ENCODE measurements at places on chromosomes 11 and 22.

GRCh38 chr11:287821-288477 is 977 bp upstream of the PGGHG start:
- no peak for DNase-seq

DNA sequence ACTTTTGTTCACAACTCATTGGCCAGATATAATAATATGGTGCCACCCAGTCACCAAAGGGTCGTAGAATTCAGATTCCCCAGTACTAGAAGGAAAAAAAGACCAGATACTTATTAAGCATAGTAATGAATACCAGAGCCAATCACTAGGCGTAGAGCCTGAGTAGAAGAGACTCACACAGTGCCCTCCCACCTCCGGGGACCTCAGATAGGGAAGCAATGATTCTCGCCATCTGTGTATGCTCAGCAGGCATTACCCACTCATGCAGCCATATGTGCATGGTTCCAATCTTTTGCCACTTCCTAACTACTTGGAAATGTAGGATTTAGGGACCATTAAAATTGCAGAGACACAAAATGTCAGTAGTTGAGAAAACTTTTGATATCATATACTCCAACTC is 85.3 kb downstream of the C11orf87 start:
- DNase-seq, result no peak

DNA sequence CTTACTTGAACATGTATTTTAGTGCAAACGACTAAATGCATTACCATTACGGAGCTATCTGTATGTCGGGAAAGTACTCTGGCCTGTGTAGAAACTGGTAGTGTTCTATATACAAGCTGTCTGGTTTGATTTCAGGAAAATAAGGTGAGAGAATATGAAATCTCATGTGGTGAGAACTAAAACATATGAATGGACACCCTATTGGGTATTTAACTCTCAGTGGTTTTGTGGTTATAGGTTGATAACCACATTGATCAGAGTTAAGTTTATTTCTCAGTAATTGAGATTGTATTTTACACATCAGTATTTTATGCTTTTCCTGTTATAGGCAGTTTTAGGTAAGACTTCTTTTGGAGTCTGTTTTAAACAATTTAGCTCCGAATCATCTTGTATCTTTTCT is 10.4 kb downstream of the ANO5 start:
- DNase-seq, result no peak

DNA sequence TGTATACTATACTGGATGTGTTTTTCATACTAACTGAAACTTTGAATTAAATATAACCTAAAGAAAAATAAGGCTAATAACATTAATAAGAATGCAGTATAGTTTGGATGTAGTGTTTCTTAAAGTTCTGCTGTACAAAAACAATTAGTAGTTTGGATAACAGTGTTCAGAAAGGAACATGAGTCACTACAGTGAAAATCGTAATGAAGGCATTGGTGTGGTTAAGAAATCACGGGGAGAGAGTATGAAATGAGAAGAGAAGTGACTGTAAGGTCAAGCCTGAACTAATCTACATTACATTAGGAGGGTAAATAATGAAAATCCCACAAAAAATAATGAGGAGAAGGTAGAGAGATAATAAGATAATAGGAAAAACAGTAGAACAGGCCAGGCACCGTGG is 726.6 kb upstream of the ARHGAP42 start:
- DNase-seq, result no peak

- no peak for DNase-seq
Observed at GRCh38 chr11:125499563-125499962, 3.5 kb upstream of the FEZ1 start.

GRCh38 chr22:37044634-37045625 is 6.6 kb upstream of the KCTD17 start:
- DNase-seq, result no peak

DNA sequence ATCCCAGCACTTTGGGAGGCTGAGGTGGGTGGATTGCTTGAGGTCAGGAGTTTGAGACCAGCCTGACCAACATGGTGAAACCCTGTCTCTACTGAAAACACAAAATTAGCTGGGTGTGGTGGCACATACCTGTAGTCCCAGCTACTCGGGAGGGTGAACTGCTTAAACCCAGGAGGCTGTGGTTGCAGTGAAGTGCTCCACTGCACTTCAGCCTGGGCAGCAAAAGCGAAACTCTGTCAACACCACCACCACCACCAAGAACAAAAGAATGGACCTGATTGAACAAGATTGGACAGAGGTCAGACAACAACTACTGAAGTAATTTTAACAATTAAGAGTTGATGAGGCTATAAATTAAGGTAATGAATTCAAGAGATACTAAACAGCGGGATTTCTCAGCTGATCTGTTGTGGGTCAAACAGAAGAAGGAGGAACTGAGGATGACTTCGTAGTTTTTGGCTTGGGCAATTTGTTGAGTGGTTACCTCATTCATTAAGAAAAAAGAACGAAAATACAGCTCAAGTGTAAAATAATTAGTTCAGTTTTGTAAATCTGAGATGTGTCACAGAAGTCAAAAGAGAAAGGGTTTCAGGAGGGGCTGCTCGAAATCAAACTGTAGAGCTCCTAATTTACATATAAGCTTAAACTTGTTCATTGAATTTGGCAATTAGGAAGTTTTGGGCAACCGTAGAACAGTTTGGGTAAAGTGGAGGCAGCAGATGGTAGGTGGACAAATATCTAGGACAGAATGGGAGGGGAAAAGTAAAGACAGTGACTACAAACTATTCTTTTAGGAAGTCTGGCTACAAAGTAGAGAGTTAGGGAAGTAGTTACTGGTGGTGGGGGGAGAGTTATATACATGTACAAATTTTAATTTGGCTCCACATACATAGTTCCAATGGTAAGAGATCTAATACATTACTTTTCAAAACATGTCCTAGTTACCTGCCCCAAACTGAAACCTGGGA is 4.5 kb downstream of the IL18 start:
- no peak for DNase-seq

DNA sequence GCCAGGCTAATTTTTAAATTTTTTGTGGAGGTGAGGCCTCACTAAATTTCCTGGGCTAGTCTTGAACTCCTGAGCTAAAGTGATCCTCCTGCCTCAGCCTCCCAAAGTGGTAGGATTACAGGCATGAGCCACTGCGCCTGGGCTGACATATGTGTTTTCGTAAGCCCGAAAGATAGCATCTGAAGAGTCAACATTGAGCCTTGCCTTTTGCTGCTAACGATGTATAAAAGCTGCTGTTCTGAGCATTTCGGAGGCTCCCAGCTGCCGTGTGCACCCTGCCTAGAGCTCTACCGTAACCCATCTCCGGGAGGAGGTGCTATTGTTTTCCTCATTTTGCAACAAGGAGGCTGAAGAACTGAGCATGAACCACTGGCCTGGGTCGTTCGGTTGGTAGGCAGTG is 18.1 kb upstream of the PPP6R3 start:
- DNase-seq, result no peak

- no peak for DNase-seq
Observed at GRCh38 chr11:78643676-78644056, 69.0 kb upstream of the NARS2 start.

GRCh38 chr11:17559341-17560087 is 12.5 kb downstream of the OTOG start:
- DNase-seq, result no peak

GRCh38 chr11:65150509-65151299 is 16.4 kb upstream of the SYVN1 start:
- DNase-seq, result peak; percentile 64

- DNase-seq, result peak; percentile 58
Observed at GRCh38 chr11:65078151-65078550, 5.7 kb downstream of the CDCA5 start.
